ENCODE measurements at places on chromosomes 3 and 15.
A peak's percentile ranks its signal among the peaks of the same experiment; 100 is the strongest.

GRCh38 chr3:124032881-124033359 lies 41.0 kb upstream of the ROPN1 start:
- DNase-seq = peak; percentile 65
- H3K36me3 ChIP-seq = no peaks in the 10 kb centered on the region
- H3K4me1 ChIP-seq = peaks cover 10% of the 10 kb centered on the region
- no peak overlapping the region for H3K4me3 ChIP-seq
- H3K27me3 ChIP-seq = peaks cover 33% of the 10 kb centered on the region

GRCh38 chr3:76582632-76583378 lies 457.1 kb upstream of the ROBO2 start:
- no peak overlapping the region for H3K27ac ChIP-seq
- H3K27me3 ChIP-seq = no peaks in the 10 kb centered on the region
- no peaks in the 10 kb centered on the region for H3K4me1 ChIP-seq

- no peaks in the 10 kb centered on the region for H3K4me1 ChIP-seq
- no peak for DNase-seq
- no peaks in the 10 kb centered on the region for H3K36me3 ChIP-seq
- H3K27me3 ChIP-seq = no peaks in the 10 kb centered on the region
- no peak overlapping the region for H3K27ac ChIP-seq
Measured at GRCh38 chr3:165185707-165186327, 10.4 kb downstream of the SLITRK3 start.

DNA sequence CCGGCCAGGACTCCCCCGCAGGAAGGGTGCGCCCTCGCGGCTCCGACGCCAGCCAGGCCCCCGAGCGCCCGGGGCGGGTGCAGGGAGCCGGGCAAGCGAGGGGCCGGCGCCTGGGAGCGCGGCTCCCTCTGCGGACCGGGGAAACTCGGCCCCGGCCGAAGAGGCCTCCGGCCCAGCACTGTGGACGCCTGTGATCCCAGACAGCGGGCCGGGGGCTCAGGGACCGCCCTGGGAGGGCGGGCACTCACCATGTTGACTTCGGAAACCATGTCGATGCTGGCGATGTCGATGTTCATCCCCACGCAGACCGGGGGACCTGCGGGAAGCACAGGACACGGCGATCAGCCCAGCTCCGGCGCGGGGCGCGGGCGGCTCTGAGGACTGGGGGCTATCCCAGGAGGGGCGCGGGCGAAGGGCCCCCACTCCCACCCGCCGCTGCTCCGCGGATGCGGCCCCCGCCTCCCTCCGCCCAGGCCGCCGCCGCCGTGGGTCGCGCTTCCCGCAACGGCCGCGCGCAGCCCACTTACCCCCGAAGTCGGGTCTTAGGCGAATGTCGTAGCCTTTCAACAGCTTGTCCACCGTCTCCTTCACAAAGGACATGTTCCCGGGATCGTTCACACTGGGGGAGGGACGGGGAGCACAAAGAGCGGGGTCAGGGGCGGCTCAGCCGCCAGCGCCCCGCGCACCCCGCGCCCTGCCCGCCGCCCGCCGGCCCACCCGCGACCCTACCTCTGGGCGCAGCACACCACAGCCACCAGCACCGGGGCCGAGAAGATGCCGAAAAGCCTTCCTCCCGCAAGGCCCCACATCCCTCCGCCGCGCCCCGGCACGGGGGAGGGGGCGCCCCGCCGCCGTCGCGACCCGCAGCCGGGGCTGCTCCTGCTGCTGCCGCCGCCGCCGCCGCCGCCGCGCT lies at the start of gene GABRB3:
Gene GABRB3, minus strand, starts transcription at position 913 of the 913 bp plus-strand sequence.
- H3K27me3 ChIP-seq = peaks cover 16% of the 10 kb centered on the region
- no peaks in the 10 kb centered on the region for H3K36me3 ChIP-seq
- no peak for DNase-seq
- no peak within 1 kb of the TSS for H3K4me3 ChIP-seq

DNA sequence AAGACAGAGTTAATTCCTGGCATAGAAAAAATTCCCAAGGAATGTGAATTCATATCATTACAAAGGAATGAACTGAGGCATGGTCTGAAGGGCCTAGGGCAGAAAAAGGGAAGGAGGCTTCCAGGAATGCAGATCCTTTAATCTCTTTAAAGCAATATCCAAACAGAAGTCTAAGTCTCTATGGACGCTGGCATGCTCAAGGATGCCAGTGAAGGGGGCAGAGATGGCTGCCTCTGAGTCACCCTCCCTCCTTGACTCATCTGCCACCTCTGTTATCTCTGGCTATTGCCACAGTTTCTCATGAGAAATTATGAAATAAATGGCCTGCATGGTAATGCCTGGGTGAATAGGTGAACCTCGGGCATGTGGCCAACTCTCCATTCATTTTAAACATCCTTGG lies 96.3 kb upstream of the BCL6 start:
- peaks cover 7% of the 10 kb centered on the region for H3K27me3 ChIP-seq
- no peak for DNase-seq
- H3K27ac ChIP-seq = no peak overlapping the region
- no peak overlapping the region for H3K4me3 ChIP-seq

DNA sequence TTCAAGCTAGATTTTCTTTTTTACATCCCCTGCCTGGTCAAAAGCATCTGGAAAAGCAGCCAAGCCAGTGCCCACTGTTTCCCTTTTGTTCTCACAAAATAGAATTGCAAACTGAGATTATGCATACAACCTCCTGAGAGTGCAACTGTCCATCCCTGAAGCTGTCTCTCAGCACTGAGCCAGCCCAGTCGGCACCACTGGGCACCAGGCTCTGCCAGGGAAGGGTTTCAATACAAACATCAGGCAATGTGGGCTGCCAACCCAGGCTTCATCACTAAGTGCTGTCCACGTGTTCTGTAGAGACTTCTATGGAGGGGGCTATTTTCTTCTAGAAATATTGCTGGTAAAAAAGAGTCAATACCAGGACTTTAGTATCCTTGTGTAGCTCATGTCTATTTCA lies 356.3 kb upstream of the TBL1XR1 start:
- no peak overlapping the region for H3K4me3 ChIP-seq
- peaks cover 19% of the 10 kb centered on the region for H3K4me1 ChIP-seq
- H3K27me3 ChIP-seq = no peaks in the 10 kb centered on the region

GRCh38 chr3:153293265-153293664 lies 131.2 kb downstream of the RAP2B start:
- no peak overlapping the region for H3K27ac ChIP-seq
- H3K4me3 ChIP-seq = no peak overlapping the region
- peaks cover 17% of the 10 kb centered on the region for H3K4me1 ChIP-seq
- H3K27me3 ChIP-seq = no peaks in the 10 kb centered on the region
- H3K36me3 ChIP-seq = no peaks in the 10 kb centered on the region
- DNase-seq = no peak

DNA sequence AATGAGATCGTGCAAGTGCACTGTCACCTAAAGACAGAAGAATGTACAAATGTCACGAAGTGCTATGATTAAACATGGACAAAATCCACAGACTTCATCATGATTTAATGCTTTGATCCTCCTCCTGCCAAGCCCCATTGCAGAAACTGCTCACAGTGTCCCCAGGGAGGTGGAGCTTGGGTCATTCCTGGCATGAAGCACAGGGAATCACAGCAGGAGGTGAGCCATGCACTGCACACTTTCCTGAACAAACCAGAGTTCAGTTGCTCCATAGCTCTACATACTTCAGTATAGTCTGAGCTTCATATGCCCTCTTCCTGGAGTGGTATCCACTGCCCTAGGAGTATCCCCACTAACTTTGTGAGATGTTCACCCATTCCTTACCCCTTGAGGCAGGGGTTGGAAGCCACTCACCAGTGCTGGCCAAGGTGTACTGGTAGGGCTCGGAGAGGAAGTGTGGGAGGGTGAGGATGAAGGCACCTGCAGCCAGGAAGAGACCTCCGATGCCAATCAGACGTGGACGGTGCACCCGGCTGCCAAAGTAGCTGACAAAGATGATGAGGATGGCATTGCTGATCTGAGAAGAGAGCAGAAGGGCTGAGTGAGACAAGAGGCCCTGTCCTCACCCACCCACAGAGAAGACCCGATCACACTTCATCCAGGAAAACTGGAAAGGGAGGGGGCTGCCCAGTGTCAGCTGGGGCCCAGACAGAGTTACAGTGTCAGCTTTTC lies 56.3 kb downstream of the SLCO2A1 start:
- no peaks in the 10 kb centered on the region for H3K4me1 ChIP-seq
- H3K36me3 ChIP-seq = no peaks in the 10 kb centered on the region
- peaks cover 6% of the 10 kb centered on the region for H3K27me3 ChIP-seq
- DNase-seq = no peak
- no peak overlapping the region for H3K4me3 ChIP-seq

DNA sequence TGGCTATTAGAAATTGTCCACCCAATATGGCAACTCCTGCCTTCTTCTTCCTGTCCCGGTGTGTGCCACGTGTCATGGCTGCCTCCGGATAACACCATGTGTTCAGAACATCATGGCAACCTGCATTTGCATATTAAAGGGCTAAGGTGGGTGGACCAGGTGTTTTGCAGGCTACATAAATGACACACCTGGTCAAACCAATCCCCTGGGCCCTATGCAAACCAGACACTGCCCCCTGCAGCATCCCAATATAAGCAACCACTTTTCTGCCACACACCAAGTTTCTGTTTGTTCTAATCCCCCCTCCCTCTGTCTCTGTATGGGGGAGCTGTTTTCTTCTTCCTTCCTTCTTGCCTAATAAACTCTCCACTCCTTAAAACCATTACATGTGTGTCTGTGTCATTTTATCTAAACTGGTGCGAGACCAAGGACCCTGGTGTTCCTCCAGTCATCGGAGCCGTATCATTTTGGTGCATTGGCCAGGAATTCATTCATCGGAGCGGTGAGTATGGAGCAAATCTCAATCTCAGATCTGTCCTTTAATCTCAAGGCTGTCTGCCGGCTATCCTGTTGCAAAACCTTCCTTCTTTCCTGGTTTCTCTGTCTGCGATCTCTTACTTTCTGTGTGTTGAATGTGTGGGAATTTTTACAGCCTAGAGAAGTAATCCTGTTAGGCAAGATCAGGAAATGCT lies 44.5 kb downstream of the NCEH1 start:
- no peak for DNase-seq
- no peak overlapping the region for H3K27ac ChIP-seq
- no peak overlapping the region for H3K4me3 ChIP-seq
- H3K36me3 ChIP-seq = peaks cover 2% of the 10 kb centered on the region

- peaks cover 3% of the 10 kb centered on the region for H3K4me1 ChIP-seq
- no peak for DNase-seq
- peaks cover 24% of the 10 kb centered on the region for H3K27me3 ChIP-seq
- no peaks in the 10 kb centered on the region for H3K36me3 ChIP-seq
- no peak overlapping the region for H3K4me3 ChIP-seq
Measured at GRCh38 chr15:45326741-45327140, 51.6 kb downstream of the GATM start.

GRCh38 chr3:175238801-175239200 lies 379.7 kb downstream of the NAALADL2 start:
- no peak for DNase-seq
- H3K27ac ChIP-seq = no peak overlapping the region
- no peaks in the 10 kb centered on the region for H3K4me1 ChIP-seq
- no peak overlapping the region for H3K4me3 ChIP-seq
- H3K36me3 ChIP-seq = no peaks in the 10 kb centered on the region
- H3K27me3 ChIP-seq = no peaks in the 10 kb centered on the region

- H3K4me1 ChIP-seq = peaks cover 13% of the 10 kb centered on the region
- peak; percentile 53 for DNase-seq
- H3K27ac ChIP-seq = no peak overlapping the region
- H3K36me3 ChIP-seq = peaks cover 4% of the 10 kb centered on the region
- no peaks in the 10 kb centered on the region for H3K27me3 ChIP-seq
Measured at GRCh38 chr3:52317208-52318000, 1.3 kb downstream of the DNAH1 start.

All from T-helper 2 cell treated with Interferon-gamma antibody and Interleukin-4, amounts not matched to agents 5 μg/mL and 100 μg/mL, for 36 hours (primary cell).